NCI-H460 (cell line): ENCODE measurements at places on chromosomes 3 and 15.

DNA sequence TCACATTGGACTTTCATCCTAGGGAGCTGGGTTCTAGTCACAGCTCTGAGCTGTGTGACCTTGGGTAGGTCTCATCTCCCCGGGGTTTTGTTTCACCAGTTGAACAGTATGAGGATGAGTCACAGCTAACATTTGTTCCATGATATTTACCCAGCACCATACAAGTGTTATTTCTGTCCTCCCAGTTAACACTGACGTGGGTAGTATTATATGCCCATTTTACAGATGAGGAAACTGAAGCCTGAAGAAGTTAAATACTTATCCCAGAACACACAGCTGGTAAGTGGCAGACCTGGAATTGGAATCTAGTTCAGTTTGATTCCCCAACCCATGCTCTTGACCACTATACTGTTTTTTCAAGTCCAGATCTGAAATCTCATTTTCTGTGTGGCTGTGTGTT lies 908 bp upstream of the RARB start:
- DNase-seq: peak; percentile 60

- DNase-seq: no peak
Observed at GRCh38 chr3:100269410-100270214, 8.8 kb downstream of the TBC1D23 start.

DNA sequence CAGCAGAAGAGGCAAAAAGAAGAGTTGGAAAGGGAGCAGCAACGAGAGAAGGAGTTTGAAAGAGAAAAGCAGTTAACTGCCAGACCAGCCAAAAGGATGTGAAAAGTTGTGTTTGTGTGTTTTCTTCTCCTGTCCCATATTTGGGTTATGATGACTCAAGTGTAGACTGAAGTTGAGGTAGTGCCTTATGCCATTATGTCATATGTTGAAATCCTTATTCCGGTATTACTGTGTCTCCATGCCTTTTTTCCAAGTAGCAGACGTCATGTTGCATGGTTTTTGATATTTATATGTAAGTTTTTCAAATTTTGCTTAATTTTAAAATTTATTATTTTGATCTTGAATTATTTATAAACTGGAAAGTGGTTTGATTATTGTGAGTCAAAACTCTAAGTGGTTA lies 19.2 kb downstream of the BLOC1S6 start:
- DNase-seq: no peak

DNA sequence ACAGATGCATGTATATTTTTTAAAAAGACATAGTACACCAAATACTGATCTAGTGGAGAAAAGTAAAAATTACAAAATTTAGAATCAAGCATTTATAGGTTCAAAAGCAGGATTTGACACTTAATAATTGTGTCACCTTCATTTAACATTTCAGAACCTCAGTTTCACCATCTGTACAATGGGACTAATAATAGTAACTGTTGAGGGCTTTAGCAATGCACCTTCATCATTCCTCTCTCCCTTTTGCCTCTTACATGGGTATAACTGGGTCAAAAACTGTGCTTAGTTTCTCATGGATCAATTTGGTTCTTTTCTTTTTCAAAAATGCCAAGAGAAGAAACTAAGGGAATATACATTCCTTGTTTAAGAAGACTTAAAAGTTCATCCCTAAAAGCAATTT lies 5.5 kb upstream of the TMEM212 start:
- no peak for DNase-seq

GRCh38 chr3:10599017-10599416 lies 93.6 kb upstream of the ATP2B2 start:
- no peak for DNase-seq

GRCh38 chr3:98826126-98826525 lies 63.0 kb downstream of the ST3GAL6 start:
- no peak for DNase-seq

DNA sequence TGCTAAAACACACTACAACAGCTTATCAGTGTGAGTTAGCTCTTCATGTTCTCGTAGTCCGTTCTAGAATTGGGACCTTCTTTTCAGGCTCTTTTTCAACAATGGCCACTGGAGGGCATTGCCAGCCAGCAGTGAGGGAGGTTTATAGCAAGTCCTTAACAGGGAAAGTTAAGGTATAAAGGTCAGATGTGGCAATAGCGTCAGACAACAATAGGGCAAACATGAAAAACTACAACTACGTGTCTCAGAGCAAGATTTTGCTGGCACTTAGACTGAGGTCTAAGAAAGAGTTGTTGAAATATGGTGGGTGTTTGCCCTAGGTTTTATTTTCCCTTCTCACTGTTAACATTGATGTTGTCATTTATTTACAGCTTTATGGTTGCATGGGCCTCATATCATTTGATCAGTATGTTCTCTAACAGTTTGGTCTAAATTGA lies 161.4 kb downstream of the GMNC start:
- peak; percentile 55 for DNase-seq

DNA sequence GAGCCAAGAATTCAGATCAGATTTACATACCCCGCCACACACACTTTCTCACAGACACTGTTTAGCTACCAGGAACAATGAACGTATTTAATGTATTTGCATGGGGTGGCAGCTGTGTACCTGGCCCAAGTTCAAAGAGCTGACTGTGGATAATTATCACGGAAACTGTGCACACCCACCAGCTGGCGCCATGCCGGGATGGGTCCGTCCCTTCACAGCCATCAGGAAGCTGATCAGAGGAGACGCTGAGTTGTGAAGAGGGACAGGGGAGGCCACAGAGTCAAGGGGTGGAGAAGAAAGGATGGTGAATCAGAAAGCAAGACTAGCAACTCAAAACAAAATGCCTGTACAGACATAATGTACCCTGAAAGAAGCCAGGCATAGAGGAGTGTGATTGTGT lies 13.1 kb upstream of the PLA2G4D start:
- no peak for DNase-seq

DNA sequence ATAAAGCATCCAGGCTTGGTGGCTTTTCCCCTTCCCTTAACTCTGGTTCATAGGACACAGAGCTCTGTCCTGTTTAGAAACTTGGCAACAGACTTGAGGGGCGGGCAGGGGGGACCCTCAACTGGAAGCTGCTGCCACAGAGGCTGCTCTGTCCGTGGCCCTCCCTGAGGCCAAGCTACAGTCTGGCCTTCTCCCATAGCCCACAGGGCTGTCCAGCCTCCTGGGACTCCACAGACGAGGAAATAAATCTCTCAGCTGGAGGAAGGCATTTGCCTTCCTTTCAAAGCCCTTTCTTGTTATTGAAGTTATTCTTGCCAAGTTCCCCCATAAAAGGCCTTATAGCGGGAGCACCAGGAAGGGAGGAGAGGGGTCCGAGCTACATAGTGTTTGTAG lies 248.8 kb upstream of the TPM1 start:
- DNase-seq: no peak

GRCh38 chr15:86392874-86393273 lies 313.2 kb downstream of the AGBL1 start:
- DNase-seq: no peak

DNA sequence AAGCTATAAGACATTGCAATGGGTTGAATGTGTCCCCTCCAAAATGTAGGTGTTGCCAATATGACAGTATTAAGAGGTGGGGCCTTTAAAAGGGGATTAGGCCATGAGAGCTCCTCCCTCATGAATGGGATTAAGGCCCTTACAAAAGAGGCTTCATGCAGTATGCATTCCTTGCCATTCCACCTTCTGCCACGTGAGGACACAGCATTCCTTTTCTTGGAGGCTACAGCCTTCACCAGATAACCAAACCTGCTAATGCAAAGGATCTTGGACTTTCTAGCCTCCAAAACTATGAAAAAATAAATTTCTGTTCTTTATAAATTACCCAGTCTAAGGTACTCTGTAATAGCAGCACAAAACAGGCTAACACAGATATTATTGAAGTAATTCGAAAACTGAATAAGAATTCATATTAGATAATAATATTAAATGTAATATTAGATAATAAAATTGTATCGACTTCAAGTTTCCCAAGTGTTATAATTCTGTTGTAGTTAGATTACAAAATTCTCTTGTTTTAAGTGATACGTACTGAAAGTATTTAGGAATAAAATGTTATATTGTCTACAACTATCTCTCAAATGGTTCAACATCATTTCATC lies 29.4 kb upstream of the ATP8B4 start:
- peak; percentile 61 for DNase-seq
